ENCODE measurements at places on chromosomes 2 and 18.

DNA sequence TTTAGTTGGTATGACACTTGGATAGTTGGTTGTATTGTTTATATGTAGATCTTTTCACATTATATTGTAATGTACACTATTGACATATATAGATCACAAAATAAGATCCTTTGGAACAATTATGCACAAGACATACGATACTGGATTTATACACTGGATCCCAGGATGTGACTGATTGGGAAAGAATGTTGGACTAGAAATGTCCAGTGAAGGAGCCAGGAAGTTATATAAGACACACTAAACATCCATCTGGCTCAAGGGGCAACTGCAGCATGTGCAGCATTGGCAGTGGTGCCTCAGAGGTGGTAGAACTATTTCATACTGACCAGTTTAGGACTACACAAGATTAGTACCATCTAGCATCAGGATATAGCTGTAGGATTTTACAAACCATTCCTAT lies 104.9 kb downstream of the TRABD2A start:
- DNase-seq, result no peak

- DNase-seq, result no peak
These were observed 55.9 kb upstream of the BARD1 start for GRCh38 chr2:214865400-214865799.

GRCh38 chr18:50093366-50094064 lies 101.4 kb downstream of the MYO5B start:
- DNase-seq, result no peak

DNA sequence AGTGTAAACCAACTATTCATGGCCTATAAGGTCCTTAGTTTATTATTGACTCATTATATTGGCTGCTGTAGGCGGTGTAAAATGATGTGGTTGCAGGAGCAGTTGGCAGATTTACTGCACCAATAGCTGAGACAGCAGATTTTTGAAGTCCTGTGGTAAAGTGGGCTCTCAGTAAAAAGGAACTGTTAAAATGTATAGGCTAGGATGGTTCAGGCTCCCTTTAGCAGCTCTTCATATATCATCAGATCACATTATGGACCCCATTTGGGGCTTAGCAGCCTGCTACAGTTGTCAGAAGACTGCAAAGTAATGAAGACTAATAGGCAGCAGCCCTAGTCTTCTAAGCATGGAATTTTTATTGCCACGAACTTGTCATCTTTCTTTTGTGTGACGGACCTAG lies 27.8 kb downstream of the MTX2 start:
- no peak for DNase-seq

DNA sequence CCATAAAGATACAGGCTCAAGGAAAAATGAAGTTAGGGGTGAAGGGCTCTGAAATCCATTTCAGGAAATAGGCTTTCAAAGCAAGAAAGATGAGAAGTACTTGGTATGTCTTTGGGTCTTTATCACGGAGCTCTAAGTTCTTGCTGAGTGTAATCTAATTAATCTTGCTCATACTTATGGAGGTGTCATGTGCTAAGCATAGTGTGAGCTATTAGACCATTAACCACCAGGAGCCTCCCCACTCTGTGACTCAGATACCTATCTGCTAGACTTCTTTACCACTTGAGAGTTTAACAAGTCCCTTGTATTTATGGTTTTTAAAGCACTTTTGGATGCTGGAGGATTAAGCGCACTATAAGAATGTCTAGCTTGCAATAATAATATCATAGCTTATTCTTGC lies 678.7 kb downstream of the EPHA4 start:
- DNase-seq, result no peak

- no peak for DNase-seq
These were observed 42.2 kb upstream of the FAM117B start for GRCh38 chr2:202592566-202592965.

DNA sequence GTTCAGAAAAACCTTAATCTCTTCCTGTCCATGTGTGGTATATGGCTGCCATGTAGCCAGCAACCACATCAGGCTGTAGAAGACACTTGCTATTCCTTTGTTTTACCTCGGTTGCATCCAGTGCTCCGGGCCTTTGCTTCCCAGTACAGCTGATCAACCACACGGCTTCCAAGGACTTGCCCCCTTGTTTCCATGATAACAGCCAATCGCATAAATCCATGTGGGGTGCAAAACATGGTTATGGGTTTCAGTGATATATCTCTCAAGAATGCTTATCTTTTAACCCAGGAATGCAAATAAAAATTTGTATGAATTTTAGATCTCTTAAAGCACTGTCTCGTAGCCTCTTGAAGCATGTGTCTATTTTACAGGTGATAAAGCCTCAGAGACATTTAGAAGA lies 118.3 kb downstream of the MGAT5 start:
- DNase-seq, result no peak

DNA sequence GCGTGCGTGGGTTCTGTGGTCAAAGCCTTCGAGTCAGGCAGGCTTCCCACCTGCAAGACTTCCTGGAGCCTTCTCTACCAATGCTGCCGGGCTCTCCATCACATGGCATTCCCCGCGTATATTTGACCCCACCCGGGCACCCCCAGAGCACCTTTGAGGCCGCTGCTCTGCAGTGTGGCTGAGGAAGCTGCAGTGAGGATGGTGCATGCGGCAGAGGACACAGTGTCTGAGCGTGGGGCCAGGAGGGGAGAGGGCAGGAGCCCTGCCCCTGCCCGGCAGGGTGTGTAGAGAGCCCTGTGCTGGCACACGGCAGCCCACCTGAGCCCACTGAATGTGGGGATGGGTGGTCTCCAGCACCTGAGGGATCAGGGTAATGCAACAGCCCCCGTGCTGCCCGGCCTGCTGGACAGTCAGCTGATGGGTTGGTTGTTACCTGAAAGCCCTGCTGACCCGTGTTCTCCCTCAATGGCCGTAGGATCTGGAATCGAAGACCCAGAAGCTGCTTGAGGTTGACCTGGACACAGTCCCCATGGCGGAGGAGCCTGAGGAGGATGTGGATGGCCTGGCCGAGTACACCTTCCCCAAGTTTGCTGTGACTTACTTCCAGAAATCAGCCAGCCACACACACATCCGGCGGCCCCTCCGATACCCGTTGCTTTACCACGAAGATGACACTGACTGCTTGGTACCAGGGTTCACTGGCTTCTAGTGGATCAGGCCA lies 36.8 kb upstream of the GPR17 start:
- no peak for DNase-seq

- DNase-seq, result no peak
These were observed 208.2 kb downstream of the SH3RF3 start for GRCh38 chr2:109337221-109337620.

- DNase-seq, result no peak
These were observed 412.9 kb upstream of the SALL3 start for GRCh38 chr18:78566720-78567119.

GRCh38 chr2:168503901-168504300 lies 47.8 kb downstream of the CERS6 start:
- no peak for DNase-seq
